ENCODE measurements at places on chromosomes 13 and 19.

DNA sequence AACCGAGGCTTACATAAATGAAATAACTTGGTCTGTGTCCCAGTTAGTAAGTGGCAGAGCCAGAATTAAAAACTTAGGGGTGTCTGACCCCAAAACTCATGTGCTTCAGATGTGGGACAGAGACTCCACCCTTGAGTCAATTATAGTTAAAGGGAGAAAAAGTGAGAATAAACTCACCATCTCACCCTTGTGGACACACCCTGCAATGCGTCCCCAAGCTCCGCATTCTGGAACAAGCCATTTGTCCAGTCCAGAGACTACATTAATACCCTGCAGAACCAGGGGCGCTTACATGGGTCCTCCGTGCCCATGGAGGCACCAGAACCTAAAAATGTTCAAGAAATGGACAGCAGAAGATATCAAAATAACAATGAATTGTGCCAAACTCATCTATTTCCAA, 207.0 kb upstream of the ZNF507 start:
- DNase-seq, result no peak

GRCh38 chr13:46810440-46810839, 13.5 kb upstream of the ESD start:
- no peak for DNase-seq

- no peak for DNase-seq
These were observed 308.3 kb downstream of the SLC7A1 start for GRCh38 chr13:29287237-29287636.

DNA sequence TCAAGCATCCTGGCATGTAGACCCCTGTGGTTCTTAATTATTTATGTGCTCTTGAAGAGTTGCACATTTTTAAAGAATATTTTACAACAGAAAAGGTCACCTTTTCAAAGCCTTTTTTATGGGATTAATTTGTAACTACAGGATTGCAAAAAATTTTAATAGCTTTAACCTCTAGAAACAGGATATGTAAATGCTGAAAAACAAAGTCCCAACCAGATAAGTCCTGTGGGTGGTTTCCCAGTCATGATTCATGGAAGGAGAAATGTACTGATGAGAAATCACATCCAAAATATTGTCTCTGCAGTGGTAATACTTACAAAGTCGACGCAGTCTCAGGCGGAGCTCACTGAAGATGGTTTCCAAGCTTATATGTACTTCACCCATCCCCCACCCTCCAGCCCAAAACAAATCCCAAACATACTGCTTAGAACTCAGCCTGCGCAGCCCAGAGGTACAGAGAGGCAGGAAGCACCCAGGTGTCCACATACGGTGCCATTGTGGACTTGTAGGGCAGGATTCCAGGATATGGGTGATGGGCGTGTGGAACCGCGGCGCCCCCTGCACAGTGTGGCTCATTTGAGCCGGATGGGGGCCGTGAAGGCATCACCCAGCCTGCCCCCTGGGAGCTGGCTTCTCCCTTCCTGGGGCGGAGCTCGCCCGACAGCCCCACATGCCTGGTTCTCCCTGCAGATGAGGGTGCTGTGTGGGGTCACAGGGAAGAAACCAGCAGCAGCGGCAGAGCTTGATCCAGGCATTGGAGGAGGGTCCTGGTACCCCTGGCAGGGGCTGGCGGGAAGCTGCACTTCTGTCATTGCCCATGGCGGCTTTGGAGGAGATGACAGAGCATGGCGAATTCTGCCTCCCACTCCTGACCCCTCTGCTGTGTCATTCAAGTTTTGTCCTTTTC, 101.2 kb downstream of the ATP11A start:
- no peak for DNase-seq

DNA sequence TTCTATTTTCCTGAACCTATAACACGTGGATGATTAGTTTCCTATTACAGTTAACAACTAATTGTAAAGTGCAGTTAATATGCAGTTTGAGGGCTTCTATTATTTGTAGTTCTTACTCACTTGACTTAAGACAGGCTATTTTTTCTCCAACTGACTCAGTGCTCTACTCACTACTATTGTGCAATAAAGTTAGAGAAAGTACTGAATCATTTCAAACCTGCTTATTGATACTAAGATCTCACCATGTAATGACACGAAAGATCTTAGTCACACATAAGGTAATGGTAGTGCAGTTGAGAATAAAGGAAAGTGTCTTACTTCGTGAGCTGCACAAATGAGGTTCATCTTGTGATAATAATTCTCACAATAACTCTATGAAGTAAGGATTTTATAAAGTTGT, 22.8 kb upstream of the ITM2B start:
- DNase-seq, result peak; percentile 70

DNA sequence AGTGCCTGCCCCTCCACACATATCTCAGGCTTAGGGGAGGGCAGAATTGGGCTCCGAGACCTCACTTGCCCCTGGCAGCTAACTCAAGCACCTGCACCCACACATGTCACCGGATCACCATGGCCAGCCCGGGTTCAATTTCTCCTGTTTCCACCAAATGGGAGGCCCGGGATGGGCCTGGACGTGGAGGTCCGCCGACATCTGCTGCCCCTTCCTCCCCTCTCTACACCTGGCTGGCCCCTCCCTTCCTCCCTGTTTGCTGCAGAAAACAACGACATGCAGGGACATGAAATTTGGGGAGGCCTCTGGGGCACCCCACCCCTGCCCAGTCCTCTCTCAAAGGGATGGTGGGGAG, 1.3 kb downstream of the PRKD2 start:
- DNase-seq, result no peak

DNA sequence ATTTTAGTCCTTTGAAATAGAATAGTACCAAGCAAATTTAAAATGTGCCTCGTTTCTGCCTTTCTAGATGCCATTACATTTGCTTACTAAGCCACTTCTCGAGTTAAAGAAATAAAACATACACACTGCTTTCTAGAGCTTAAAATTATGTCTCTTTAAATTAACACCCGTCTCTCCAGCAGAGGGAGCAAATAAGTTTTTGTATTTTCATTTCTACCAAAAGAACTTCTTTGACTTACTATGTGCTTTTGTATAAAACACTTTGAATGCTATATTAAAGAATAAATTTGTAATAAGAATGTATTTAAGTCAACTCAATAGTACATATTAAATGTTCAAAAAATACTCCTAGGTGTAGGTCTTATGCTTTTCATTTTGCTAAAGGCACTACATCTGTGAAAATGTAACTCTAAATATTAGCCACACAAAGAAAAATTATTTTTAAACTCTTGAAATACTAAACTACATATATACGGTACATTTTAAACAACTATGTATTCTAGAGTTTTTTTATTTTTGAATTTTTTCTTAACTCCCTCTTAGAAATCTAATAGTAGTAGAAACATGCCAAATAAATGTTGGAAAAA, 269.3 kb upstream of the MIR17HG start:
- no peak for DNase-seq

DNA sequence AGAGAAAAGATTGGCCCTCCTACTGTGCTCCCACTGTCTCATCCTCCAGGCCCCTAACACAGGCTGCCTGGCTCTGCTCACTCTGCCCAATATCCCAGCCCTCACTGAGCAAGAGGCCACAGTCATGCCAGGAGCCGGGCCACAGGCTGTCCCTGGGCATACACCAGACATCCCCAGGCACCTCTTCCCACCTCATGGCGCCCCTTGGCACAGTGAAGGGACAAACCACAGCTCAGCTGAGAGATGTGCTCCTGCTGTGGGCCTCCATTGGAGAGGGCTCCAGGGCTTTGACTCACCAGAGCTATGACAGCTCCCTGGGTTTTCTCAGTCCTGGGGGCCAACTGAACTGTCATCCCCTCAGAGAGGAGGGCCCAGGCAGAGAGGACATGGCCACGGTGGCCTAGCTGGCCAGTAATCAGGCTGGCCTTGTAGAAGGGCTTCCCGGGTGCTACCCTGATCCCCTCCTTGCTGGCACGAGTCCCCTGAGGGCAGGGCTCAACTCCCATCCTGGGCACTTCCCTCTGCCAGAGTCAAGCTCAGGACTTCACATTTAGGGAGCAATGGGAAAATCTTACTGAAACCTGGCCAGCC, 220.9 kb downstream of the TUBA3C start:
- no peak for DNase-seq

GRCh38 chr19:44002212-44002565, 568 bp upstream of the ZNF230 start:
- DNase-seq, result no peak

- no peak for DNase-seq
These were observed 475.5 kb downstream of the TSHZ3 start for GRCh38 chr19:30873691-30874090.

DNA sequence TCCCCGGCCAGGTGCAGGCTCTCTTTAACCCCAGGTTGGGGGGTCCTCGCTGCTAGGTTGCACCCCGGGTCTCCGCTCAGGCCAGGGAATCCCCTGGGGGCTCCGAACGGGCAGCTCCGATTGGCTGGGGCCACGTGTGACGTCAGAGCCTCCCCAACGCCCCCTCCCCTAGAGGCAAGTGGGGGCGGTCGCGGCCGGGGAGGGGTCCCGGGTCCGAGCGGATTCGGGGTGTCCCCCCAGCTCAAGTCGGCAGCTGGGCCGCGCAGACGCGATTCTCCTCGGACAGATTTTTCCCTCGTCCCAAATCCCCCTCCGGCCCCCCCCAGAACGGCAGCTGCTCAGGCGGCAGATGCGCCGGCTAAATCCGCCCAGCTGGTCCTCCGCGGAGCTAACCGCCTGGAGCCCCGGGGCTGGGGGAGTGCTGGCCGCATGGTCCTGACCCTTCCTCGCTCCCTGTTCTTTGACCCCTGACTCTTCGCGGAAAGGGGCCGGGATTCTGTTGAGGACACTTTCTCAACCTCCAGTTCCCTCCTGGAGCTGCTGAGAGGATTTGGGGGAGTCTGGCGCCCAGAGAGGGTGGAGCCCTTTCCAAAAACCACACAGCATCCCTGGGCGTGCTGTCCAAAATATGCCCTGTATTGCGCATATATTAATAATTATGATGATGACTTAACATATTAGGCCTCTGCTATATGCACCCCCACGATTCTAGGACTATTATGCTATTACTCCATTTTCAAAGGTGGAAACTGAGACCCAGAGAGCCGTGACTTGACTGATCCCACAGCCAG, 25.4 kb upstream of the SEMA6B start:
- no peak for DNase-seq

- peak; percentile 38 for DNase-seq
These were observed 23.3 kb downstream of the PRR12 start for GRCh38 chr19:49614096-49614833.

- no peak for DNase-seq
These were observed 83.0 kb upstream of the TM9SF2 start for GRCh38 chr13:99418103-99418842.

DNA sequence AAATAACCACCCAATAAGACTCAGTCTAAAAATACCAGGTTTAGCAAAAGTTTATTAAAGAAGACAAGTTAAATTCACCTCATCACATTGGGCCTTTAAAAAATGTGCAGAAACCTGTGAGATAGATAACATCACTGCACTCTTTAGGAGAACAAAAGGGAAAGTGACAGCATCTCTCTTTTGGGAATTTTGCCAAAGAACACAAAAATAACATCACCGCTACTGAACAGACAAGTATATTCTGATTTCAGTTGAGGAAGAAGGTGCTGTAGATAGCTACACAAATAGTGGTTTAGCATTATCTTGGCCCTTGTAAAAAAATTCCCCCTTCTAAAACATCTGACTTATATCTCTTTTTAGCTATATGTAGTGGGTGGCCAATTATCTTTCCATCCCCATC, 244.7 kb downstream of the VWA8 start:
- no peak for DNase-seq

DNA sequence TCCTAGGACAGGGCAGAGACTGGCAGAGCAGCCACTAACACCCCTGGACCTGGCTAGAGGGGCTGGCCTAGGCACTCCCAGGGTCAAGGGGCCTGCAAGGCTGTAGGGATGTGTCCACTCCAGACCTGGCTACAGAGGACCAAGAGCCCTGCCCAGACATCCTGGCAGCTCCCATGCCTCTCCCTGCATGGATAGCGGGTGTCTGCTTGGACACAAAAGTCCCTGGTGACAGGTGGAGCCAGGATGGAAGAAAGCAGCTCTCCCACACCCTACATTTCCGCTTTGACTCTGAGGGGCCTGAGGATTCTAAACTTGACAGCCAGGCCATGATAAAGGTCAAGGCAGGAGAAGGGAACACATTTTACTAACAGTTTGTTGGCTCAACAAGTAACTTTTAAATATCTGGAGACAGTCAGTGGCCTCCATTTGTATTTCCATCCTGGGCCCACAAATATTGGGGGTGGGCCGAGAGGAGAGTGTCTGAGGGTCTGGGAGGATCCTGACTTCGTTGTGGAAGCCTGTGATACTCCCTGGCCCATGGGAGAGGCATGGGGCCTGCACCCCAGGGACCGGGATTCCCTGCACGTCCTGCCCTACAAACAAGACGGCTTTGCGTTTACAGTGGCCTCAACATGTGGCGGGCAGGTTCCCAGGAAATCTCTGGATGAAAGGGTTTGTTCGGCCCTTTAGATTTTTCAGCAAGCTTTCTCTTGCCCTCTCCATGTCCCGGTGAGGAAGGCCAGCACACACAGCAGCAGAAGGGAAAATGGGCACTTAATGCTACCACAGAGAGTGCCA, 19.8 kb upstream of the SLC7A9 start:
- no peak for DNase-seq

GRCh38 chr13:31046711-31047279, 114.3 kb downstream of the TEX26 start:
- DNase-seq, result no peak

DNA sequence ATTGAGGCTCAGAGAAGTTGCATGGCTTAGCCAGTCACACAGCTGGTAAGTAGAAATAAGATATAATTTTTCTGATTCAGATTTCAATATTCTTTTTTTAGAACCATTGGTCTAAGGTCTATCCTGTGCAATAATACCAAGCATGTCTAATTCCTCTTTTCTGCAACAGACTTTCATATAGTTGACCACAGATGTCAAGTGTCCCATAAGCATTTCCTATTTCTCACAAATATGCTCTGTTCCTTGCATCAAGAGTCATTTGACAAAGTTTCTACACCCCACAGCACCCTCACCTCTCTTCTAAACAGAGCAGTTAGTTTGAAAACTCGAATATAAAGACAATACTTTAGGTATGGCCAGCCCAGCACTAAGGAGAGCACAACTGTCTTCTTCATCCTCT, 26.8 kb upstream of the SACS start:
- peak; percentile 41 for DNase-seq

- DNase-seq, result no peak
These were observed 501 bp downstream of the APLP1 start for GRCh38 chr19:35868823-35869326.

DNA sequence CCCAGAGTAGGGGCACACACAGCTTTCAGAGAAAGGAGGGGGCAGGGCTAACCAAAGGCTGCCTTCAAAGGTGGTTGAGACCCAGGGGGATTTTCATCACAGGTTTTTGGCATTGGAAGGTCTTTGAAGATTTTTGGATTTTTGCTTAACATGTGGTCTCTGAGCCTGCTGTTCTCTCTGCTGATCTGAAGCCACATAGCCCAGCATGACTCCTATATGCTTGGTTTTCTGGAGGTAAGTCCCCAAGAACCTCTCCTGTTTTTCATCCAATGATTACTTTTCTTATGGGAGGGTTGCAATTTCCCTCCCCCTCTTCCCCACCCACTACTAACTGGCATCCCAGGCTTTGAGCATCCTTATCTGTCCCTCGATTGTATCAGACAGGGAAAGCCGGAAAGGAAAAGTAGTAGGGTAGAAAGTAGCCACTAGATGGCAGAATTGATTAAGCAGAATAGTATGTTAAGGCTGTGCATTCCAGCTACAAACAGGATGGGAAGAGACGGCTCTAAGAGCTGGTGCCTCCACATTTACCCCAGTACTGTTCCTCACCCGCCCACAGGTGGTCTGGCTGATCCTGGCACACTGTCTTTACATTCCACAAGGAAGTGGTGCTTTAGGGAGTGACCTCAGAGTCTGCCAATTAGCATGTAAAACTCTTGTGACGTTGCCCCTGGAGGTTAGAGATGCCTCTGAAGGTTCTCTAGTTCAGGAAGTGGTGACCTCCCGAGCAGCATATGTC, 218.9 kb upstream of the EDNRB start:
- peak; percentile 33 for DNase-seq
